ENCODE measurements at places on chromosomes 5 and 9.

GRCh38 chr5:65926276-65926783 lies at the start of gene ERBIN:
TSS of gene ERBIN (plus strand) at chr5:65926575. CDS start at chr5:65992719, 66,144 bp downstream.
- peak; percentile 79 for DNase-seq

DNA sequence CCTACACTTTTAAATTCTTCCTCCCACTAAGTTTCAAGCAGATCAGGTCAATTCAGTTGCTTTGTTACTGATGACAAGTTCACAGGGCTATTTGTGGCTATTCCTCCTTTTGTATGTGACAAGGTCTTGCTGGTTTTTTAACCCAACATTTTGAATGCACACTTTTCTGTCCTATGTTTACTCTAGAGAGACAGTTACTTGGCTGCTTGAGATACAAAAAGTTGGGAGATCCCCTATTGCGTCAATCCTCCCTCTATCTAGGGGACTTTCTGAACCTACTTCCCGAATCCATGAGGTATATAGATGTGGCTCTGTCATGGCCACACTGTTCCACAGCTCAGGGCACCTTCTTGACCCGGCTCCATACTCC lies 386.7 kb downstream of the NTRK2 start:
- no peak for DNase-seq

DNA sequence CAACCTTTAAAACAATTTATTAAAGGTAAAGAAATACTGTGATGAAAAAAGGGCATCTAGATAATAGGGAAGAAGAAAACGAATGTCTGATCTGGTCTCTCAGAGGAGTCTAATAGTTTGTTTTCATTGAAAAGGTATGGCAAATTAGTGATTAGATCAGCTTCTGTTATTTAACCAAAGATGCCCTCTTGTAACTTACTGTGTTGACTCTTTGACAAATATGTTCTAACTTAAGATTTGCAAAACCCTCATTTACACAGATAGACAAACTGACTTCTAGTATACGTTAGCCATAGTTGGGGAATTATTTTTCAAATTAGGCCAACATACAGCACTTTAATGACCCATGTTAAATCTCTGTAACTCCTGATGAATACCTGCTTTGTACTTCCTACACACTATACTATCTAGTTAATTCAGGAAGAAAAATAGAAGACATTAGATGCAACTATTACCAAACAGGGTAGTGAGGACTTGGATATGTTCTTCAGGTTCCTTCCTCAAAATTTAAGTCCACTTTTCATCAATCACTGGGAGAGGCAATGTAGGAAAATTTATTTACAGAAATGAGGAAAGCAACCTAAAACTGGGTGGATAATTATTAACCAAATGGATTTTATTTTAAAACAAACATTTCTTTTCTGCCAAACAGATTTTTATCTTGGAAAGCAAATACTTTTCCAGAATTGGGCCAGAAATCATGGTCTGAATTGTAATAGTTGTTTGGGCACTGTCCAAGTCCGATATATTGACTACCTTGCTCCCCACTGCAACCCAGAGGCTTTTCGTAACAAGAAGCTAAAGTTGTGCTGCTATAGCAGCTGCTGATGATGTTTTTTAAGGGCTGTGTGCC lies 66.4 kb upstream of the PPP2R2B start:
- DNase-seq: no peak

DNA sequence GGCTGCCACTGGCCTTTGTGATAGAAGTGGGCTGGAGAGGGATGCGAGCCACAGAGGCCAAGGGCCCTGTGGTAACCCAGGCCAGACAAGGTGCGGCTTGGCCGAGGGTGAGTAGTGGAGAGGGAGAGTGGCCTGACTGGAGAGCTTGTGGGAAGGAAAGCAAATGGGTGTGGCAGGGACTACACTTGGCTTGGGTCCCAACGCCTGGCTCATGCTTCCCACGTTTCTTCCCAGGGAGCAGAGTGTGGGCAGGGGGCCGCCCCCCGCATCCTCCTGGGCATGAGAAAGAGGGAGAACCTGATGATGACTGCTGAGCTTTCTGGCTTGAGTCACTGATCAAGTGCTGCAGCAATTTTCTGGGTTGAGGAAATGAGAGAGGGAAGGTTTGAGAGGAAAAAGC lies 95.7 kb downstream of the ANKH start:
- DNase-seq: no peak

GRCh38 chr9:74645007-74645639 lies 148.0 kb downstream of the RORB start:
- DNase-seq: no peak

DNA sequence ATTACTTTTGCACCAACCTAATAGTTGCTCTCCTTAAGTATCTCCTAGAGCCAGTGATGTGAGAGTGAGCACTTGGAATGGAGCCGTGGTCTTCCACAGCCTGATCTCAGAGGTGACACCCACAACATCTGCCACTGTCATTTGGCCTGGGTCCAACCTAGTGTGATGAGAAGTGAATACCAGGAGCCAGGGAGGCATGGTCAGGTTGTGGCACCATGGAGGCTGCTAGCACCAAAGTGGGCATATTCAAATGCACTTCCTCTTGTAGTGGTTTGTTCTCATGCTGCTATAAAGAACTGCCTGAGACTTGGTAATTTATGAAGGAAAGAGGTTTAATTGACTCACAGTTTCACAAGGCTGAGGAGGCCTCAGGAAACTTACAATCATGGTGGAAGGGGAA lies 22.6 kb upstream of the CEP72 start:
- DNase-seq: no peak

DNA sequence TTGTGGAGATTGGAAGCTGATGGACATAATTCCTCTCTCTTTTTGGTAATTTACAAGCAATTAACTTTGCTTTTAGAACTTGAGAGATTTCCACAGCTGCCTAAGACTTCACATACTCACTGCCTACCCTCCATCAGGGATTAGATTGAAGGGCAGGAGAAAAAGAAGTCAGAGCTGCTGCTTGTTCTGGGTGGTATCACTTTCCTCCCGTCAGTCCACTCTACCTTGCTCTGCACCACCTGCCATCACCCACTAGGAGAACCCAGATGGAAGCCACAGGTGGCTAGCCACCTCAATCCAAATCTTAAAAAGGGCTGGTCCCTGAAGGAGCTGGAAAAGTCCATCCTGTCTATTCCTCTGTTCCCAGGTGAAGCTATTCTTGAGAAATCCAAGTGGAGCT lies 10.5 kb downstream of the IRF1 start:
- no peak for DNase-seq

DNA sequence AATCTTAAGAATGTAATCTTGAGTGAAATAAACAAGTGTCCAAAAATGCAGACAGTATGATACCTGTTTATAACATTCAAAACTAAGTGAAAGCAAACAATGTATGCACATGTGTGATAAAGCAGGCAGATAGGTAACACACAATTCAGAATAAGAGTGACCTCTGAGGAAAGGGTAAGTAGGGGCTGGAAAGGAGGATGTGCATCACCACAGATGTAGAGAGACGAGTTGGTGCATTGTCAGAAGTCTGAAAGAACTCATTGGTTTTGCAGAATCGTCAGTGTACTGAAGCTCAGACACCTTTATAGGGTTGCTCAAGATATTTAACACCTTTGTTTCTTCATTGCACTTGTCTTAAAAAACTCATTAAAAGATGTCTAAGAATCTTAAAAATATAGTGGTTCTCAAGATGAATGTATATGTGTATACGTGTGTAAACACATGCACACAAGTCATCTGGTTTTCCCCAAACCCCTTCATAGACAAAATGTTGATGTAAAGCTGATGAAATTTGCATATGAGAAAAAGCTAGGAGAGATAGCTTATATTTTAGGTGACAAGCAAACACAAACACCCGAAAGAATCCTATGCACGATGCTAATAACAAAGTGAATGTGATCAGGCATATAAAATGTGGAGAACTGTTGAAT lies 197.6 kb upstream of the MEF2C start:
- no peak for DNase-seq

DNA sequence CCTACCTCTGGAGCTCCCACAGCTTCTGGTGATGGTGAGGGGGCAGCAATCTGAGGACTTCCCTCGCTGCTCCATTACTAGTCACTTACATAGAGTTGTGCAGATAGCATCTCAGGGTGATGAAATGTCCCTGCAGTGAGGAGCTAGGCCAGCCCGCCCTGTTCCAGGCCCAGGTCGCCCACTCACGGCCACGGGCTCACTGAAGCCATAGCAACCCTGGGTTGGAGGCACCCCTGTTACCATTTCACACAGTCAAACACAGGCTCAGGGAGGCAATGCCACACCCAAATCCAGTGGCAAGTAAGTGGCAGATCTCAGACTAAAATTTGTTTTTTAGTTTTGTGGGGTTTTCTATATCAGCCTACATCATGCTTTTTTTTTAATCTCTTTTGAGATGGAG lies 19.6 kb downstream of the SH2D3C start:
- no peak for DNase-seq

DNA sequence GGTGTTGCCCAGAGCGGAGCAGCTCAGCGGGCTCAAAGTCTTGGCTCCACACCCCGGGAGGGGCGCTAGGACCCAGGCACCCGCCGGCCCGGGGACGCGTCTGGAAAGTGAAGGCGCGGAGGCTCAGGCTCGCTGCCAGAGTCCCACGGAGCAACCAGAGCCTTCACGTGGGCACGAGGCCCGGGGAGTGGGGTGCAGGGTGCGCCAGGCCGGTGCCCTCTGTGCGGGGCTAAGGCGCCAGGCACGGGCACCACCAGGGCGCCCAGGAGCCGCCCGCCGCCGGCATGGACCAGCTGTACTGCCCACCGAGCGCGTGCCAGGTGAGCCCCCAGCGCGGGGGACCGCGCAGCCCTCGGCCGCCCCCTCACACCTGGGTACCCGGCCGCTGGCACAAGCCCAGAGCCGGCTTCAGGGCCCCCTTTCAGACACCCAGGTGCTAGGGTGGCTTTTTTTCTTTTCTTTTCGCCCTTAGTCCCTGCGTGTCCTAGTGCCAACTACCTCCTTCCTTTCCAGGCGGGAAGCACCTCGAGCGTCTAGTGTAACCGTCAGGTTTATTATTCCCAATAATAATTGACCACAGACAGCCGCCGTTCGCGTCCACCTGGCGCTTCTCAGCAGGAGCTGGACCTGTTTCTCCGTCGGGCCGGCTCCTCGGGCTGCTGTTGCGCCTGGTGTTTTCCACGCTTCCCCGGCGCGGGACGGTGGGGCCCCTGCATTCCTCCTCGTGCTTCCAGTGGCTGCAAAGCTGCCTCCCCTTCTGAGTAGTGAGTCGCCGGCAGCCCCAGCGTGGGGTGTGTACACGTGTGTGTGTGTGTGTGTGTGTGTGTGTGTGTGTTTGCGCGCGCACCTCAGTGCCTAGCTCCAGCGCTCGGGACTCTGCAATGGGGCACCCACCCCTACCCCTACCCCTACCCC lies 30.1 kb upstream of the PDE8B start:
- no peak for DNase-seq

GRCh38 chr5:77832938-77833337 lies 56.8 kb upstream of the TBCA start:
- no peak for DNase-seq

DNA sequence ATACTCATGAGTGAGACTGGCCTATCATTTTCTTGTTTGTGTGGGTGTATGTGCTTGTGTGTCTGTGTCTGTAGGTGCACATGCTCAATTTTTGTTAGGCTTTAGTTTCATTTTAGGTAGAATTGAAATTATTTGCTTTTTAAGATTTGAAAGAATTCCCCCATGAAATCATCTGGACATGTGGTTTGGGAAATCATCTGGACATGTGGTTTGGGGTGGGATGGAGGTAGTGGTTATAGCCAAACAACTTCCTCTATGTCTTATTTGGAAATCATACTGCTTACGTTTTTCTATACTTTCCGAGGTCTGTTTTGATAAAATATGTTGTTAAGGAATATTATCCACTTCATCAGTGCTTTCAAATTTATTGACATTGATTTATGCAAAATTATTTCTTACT lies 485.4 kb upstream of the CLINT1 start:
- no peak for DNase-seq

DNA sequence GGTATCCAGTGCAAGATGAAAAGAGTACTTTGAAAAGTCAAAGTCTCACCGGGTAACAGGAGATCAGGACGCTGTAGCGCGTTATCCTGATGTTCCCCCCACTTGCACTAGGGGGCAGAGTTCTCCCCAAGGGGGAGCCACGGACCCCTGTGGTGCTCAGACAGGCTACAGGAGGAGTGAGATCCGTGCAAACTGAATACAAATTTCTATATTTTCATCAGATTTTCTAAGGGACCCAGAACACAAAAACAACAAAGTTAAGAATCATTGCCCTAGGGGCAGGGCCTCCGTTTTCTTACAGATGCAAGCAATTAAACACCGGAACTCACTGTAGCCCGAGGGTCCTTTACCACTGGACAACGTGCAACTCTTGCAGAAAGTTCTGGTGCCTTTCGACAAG lies 2.0 kb downstream of the MYO10 start:
- peak; percentile 76 for DNase-seq

DNA sequence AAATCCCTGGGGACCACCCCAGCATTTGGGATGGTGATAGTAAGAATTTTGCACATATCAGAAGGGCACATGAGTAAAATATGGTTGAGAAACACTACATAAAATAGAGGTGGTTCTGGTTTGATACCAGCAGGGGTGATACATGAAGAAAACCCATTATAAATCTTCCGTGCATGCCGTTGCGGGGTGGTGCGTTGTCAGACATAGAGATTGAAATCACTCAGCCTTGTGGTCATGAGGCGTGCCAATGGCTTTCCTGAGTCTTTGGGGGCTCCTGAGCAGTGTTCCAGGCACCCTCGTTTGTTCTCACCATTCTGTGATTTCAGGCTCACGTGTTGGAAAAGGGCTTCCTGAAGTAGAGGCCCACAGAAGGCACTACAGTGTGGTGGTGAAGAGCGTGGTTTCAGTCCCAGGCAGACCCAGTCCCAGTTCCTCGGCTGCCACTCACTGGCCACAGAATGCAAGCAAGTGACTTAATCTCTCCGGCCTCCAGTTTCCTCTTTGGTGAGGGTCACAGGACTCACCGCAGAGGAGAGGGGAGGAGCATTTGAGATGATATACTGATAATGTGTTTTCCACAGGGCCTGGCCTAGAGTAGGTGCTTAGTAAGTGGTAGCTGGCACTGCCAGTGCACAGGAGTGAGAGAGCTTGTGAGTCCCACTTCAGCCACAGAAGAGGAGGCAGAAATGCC lies 20.5 kb upstream of the GLRX start:
- peak; percentile 69 for DNase-seq

GRCh38 chr9:82560457-82560904 lies 502.5 kb downstream of the RASEF start:
- DNase-seq: no peak

GRCh38 chr5:16529306-16529705 lies 63.7 kb upstream of the ZNF622 start:
- DNase-seq: no peak

DNA sequence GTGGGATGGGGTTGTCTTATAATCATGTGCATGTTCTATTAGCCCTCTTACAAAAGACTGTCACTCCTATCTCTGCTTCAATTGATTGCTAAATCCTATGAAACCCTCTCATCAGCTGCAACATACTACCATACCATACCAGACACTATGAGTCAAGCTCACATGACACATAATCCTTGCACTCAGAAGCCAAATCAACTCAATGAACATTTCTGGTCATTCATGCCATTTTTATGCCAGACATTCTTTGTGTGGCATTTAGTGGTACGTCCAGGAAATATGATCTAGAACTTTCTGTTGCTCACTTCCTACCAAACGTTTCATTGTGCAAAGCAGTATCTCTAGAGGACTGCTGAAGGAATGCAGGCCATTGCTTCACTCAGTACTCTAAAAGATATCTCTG lies 159.2 kb upstream of the GNA14 start:
- DNase-seq: no peak
